Activated CD8-positive, alpha-beta memory T cell treated with anti-CD3 and anti-CD28 coated beads for 24 hours (primary cell): ENCODE measurements at places on chromosomes 2 and 18.

DNA sequence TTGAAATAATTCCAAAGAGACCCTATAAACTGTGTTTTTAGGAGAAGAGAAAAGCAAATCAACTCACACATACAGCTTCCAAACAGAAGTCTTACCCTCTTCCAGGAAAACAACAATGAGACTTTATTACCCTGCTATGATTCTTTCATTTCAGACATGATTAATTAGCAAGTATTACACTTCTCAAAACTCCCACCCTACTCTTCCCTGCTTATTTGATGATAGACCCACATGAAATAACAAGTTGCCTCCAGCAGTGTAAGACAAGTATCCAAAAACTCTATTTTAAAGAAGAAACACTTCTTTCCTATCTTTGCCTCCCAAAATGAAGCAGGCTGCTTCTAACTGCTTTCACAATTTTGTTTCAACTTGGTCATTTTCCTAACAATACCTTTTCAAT lies 4.1 kb downstream of the FIGN start:
- DNase-seq: no peak

- no peak for DNase-seq
Observed at GRCh38 chr2:152407806-152408205, 72.8 kb downstream of the FMNL2 start.

- DNase-seq: no peak
Observed at GRCh38 chr2:46520130-46520711, 40.9 kb downstream of the TMEM247 start.

DNA sequence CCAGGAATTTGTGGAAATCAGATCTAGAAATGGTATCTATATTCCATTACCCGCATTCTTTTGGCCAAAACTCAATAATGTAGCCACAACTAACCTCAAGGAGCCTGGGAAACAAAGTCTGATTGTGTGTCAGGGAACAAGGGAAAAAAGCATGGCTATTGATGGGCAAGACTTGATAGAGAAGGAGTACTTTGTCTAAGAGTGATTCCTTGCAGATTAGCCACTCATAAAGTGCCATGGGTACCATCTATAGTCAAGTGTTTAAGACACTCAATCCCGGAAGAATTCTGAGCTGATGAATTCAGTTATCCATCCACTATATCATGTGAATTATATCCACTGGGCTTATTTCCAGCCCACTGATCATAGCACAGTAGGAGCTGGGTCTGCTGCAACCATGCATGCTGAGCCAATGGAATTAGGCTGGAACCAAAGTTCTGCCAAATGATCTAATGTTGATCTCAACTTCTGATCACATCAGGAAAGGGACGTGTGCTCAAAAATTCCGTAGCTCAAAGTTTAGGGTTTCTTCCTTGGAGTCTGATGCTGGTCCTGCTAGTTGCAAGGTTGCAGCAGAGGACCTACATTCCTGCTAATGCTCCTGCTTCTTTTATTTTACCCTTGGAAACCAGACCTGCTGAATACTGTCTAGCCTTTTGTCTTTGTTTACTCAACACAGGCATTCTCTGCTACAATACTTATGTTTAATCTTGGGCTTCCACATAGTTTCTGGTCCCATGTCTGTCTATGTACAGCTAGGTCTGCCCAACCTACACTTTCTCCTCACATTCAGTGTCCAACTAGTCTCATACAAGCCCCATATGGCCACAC lies 629.7 kb downstream of the IRS1 start:
- DNase-seq: no peak

DNA sequence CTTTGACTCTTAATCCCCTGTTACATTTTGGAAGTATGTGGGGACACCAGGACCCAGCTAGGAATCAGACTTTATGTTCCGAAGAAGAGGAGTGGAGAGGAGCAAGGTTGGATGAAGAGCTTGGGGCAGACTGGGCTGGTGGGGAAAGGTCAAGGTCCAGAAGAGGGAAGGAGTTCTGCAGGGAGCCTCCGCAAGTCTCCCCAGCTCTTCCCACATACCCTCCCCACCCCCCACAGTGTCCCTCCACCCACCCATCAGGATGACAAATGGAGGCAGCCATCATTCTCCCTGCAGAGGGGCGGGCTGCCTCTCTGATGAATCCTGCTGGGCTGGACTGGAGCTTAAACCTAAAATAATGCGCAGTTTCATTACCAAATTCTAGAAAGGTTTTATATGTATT lies 77.2 kb downstream of the ACKR3 start:
- no peak for DNase-seq
